ENCODE measurements at places on chromosomes 16 and 17.
A peak's percentile ranks its signal among the peaks of the same experiment; 100 is the strongest.

DNA sequence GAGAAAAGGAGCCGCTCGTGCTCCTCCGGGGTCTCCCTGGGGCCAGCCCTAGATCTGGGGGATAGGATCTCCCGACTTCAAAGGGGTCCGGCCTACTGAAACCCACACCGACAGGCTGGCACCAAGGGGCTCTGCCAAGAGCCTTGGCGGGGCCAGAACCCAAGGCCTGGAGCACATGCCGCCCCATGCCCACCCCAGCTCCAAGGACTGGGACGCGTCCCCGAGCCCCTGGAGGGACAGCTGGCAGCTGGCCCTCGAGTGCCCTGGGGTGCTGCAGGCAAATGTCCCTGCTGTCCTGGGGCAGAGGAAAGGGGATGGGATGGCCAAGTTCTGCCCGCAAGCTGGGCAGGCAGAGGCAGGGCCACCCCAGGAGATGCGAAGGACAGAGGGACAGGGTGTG is 31.8 kb upstream of the ZFPM1 start:
- DNase-seq, result no peak

- peak; percentile 31 for DNase-seq
These were observed 28.2 kb downstream of the ADAMTS18 start for GRCh38 chr16:77406680-77407079.

DNA sequence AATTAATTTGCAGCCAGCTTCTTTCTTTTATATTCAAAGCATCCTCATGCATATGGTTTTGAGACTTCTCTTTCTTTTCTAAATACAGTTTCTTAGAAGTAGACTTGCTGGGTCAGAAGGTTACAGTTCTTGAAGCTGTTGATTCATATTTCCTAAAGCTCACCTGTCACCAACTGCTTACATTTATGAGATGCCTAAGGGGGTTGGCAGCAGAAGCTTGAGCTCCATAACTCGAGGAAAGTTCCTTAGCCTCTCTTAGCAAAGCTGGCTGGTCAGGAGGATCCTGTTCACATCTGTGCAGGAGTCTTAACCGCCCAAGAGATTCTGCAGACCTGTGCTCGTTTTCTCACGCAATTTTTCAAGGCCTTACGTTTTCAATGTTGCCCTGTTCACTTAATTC is 218.8 kb downstream of the SNX29 start:
- DNase-seq, result no peak

DNA sequence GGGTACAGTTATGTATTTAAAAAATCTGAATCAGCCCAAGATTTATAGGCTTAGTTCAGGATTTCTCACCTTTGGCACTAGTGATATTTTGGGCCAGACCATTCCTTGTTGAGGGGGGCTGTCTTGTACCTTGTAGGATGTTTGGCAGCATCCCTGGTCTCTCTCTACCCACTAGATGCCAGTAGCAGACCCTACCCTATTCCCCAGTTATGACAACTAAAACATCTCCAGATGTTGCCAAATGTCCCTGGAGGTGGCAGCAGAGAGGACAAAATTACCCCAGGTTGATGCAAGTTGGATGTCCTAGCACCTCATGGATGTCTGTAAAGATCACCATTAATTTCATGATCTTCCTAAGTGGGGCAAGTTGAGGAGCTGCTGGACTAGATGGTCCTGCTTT is 45.8 kb downstream of the SYT17 start:
- DNase-seq, result no peak

Measured in GM23248 (cell line).